H54 (cell line): ENCODE measurements at places on chromosomes 7 and 10.

DNA sequence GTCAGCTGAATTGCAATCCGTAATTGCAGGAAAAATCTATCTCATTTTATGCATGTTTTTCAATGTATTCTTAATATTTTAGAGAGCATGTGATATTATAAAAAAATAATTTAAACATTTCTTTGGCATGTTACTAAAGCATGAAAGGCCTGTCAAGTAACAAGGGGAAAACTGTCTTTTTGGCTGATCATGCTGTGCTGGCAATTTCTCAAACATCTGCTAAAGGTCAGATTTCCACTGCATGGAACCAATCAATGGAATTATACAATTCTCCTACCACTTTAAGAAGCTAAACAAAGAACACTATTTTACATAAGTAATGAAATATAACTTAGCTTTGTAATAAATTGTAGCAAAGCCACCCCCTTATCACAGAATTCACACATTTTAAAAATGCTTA, 49.4 kb downstream of the JMJD1C start:
- no peak for DNase-seq

DNA sequence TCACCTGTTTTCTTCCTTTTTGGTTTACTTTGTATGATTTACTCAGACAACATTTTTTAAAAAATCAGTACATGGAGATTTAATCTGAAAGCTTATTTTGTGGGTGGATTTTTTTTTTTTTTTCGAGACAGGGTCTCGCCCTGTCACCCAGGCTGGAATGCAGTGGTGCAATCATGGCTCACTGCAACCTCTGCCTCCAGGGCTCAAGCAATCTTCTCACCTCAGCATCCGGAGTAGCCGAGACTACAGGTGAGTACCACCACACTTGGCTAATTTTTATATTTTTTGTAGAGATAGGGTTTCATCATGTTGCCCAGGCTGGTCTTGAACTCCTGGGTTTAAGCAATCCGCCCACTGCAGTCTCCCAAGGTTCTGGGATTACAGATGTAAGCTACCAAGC, 2.5 kb downstream of the GSTO1 start:
- DNase-seq = no peak

DNA sequence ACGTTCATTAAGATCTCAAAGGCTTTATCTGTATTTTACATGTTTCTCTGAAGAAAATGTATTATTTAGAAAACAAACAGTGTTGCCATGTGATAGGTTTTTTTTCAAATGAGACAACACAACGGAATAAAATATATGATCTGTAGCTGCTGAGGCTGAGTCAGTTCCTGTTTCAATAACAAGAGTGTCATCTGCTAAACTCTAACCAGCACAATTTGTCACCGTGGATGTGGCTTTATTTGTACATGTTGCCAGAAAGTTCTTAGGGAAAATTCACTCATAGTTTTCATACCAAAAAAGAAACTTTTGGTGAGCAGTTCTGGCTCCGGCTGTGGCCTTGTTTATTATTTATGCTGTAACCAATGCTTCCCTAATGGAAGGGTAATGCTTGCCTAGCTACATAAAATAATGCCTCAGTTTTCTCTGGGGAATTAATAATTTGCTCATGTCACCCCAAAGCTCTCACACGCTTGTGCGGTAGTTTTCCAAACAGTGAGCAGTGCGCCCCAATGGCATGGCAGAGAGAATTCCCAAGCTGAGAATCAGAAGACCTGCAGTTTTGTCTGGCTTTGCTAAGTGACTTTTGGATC, 20.3 kb upstream of the KLF6 start:
- no peak for DNase-seq

- no peak for DNase-seq
Observed at GRCh38 chr10:260819-261429, 125.7 kb downstream of the ZMYND11 start.

- DNase-seq = no peak
Observed at GRCh38 chr10:8225187-8225586, 170.7 kb downstream of the GATA3 start.

- no peak for DNase-seq
Observed at GRCh38 chr10:10865913-10866312, 151.8 kb upstream of the CELF2 start.

- no peak for DNase-seq
Observed at GRCh38 chr10:86876748-86877147, 80.7 kb downstream of the MMRN2 start.

DNA sequence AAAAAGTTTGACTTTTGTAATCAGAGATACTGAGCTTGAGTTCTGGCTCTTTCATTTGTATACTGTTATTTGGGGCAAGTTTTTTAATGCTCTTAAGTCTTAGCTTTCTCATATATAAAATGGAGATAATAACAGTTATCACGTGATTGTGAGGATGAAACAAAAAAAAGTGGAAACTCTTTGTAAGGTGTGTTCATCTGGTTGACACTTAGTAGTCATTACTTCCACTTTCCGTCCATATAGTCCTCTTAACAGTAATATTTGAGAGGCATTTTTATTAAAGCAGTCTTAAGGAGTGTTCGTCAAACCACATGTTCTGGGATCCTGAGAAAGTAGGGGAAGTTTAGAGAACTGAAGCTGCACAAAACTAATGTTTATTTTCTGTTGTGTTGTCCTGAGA, 65.6 kb downstream of the PTEN start:
- no peak for DNase-seq

DNA sequence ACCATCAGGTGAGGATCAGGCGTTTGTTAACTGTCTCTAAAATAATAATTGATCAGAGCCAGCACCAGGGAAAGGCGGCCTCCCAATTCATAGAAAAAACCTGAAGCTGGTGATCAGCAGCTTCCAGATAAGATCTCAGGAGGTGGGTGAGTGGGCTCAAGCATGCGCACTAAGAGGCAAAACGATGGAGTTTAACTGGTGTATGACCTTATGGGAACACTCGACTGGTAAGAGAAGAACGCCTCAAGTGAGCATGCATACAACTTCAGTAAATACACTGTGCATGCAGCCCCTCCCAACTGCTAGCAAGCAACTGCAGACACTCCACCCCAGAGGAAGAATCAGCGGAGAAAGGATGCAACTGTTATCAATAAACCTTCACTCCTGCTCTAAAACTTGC, 18.1 kb downstream of the RAPGEF5 start:
- no peak for DNase-seq

DNA sequence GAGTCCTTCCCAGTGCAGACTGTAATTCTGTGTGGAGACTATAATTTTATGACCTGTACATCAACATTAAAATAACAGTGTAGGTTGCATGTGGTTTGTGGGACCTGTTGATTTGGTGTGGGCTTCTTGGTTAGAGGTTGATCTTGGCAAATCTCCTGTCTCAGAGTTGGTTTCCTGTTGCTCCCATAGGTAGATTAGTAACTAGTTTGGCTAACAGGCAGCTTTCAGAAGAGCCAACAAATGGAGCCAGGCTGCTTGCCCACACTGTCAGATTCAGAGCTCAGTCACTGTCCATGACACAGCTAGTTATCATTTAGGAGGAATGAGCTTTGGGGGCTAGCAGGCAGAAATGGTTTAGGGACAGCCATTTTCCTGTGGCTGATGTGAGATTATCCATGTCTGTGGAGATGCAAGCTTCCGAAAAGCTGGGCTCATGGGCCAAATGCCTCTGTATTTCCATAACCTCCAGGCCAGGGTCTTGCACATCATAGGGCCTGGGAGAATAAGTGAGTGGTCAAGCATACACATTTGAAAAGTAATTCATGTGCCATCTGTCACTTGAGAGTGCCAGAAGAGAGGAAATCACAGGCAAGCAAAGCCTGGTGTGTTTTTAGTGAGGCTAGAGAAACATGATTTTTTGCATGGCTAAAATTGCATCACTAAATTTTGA, 33.4 kb downstream of the CCM2 start:
- DNase-seq = no peak

GRCh38 chr10:84329196-84329611, 815 bp downstream of the CCSER2 start:
- DNase-seq = no peak

GRCh38 chr10:44386546-44387052, 1.7 kb upstream of the CXCL12 start:
- peak; percentile 88 for DNase-seq

GRCh38 chr10:112208997-112209396, 25.4 kb upstream of the GPAM start:
- no peak for DNase-seq

DNA sequence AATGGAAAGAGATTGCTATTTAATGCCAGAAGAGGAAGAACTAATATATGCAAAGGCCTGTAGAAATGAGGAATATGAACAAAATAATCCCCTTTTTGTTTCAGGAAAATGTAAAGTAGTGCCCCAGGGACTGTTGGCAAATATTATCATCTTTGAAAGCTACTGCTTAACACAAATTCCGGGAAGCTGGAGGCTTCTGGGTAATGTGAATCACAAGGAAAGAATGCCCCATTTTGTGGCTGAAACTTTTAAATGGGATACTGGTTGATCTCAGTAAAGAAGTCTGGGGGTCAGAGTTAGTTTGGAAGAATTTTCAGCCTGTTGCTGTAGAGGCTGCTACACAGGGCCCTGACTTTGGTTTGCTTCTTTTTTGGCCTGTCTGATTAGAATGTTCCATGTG, 141.0 kb downstream of the PTEN start:
- DNase-seq = no peak

DNA sequence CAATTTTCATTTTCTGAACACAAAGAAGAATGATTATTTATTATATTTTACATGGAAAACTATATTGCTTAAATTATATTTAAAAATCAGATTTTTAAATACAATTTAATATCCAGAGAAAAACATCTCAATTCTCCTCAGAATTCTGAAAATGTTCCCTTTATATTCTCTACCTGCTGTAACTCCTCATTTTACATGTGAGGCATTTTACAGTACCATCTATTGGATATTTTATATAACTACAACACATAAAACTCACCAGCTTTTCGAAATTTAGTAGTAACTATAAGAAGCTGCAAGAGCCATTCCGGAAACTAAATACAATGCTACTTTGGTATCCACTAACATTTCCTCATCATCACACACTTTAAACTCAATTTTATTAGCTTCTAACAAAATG, 264.6 kb downstream of the DGKB start:
- DNase-seq = no peak

GRCh38 chr7:141945356-141945755, 1.4 kb downstream of the CLEC5A start:
- no peak for DNase-seq

DNA sequence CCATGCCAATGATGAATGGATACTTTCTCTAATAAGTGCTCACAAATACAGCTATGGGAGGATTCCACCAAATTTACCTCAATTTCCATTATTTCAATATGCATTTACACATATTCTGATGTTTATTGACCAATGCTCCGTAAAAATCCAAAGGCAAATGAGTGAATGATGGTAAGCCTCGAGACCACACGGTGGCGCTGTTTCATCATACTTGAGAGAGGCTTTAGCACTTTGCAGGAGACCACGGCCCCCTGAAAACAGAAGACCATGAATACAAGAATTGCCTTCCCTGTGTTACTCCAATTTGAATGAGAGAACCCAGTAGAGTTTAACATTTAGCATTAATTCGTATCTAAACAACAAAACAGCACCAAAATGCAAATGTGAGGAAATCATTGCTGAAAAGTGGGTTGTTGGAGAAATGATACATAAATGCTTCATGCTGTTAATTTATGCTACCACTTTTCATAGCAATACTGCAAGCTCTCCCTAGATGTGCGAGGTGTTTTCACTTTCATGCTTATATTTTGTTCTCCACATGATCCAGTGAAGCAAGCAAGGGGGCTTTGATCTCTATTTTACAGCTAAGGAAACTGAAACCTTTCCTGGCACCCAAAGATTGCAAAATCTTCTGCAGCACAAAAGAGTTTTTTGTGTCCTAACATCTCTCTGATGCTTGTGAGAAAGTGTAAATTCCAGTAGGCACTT, 35.4 kb downstream of the TRIL start:
- peak; percentile 36 for DNase-seq
